ENCODE measurements at places on chromosomes 1 and 21.

- DNase-seq, result no peak
Measured at GRCh38 chr1:28269529-28269928, 10.2 kb downstream of the SESN2 start.

DNA sequence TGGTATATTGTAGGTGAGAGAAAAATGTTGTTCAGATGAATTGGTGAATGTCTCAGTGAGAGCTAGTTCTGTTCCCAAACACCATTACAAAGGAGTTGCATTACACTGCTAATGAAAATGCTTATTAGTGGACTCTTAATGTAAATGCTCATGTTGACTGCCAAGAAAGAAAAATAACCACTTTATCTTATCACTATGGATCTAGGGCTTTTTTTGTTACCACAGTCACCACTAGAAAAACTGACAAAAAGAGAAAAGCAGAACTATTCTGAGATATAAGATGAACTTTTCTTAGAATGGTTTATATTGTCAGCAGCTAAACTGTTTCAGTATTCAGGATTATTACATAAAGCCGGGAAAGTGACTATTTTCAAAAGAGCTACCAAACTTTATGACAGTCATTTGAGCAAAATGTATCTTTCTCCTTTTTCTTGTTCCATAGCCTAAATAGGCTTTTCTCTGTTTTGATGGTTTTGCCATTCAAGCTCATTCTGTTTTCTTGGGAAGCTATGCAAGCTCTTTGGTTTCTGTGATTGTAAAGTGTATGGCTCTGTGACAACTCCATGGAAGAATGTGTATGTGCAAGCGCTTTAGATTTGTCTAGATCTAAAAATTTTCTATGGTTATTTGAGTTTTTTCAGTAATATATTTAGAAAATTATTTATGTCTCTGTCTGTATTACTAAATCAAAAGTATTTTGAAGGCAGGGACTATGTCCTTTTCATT is 64.2 kb upstream of the DPH5 start:
- DNase-seq, result no peak

DNA sequence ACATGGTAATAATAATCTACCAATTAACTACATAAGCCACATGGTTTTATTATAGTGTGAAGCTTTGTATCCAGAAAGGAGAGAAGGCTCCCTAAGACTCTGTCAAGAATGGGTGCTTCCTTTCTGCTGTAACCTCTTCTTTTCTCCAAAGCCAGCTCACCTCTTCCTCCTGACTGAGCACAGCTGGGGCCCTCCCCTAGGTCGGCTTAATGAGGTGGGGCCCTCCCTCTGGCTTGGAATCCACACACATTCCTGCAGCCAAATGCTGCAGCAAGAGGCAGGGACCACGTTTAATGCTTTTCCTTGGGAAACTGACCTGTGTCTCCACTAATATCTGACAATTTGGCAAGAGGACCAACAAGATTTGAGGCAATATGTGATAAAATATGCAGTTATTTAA is 94.8 kb downstream of the DSCAM start:
- DNase-seq, result no peak

DNA sequence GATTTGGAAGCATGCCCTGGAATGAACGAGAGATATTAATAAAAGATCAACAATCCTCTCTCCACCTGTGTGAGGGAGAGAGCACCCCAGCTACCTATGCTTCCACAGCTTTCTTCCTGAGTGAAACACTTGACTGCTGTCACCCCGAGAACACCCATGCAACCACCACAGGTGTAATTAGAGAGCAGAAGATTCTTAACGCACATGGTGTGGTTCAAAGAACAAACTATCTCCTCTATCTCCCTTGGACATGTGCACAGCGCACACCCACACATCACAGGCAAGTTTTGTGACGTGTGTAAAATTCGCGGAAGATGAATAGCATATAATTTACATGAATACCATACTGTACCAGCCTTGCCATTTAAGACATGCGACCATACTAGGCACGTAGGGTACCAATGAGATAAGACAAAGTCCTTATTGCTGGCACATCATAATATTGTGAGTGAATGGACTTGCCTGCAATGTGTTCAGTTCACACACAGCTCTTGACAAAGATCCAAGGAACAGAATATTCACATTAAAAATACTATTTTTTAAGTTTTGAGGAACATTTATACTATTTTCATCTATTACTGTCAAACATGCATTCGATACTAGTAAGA is 11.6 kb downstream of the ERRFI1 start:
- no peak for DNase-seq

DNA sequence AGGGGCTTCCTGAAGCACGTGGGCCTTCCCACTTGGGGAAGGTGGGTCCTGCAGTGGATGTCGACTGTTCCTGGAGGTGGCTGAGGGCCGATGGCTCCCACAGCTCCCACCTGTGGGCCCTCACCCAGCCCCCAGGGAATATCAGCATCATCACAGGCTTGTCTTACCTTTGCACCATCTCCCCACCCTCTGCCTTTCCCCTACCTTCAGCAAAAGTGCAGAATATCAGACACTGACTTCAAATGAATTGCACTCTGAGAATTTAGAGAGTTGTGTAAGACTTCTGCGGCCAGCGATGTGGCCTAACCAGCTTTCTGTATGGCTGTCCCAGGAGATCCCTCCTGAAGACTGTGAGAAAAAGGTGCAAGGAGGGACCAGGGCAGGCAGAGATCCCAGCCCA is 105.4 kb downstream of the PRDM2 start:
- DNase-seq, result no peak

DNA sequence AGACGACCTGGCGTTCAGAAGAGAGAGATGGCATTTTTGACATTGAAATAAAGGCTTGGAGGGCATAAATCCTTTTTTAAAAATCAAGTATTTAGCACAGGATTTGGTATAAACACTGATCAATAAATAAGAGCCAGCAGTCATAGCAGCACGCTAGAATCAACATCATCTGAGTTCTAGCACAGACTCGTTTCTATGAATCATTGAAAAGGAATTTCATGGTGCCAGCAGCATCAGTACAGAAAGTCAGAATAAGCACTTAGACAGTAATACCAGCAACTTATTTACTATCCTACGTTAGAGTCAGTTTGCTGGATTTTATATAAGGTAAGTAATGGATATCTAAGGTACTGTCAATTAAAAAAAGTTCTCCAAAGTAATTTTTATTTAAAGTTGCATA is 119.3 kb downstream of the HLCS start:
- DNase-seq, result no peak

GRCh38 chr1:3530086-3530925 is 75.8 kb downstream of the ARHGEF16 start:
- no peak for DNase-seq

DNA sequence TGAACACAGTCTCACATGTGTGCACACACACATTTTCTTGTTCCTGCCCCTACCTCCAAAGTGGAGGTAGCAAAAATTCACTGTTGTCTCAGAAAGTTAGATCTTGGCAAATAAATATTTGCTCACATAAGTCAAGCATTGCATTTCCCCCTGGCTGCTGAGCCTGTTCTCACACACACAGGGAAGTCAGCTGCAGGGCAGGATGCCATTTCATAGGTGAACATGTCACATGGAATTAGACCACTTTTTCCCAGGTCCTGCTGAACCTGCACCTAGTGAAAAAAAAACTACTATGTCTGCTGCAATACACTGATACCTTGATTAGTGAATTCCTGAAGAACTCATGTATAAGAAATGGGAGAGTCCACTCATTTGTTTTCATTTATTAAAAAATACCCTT is 5.3 kb upstream of the CD55 start:
- no peak for DNase-seq

- no peak for DNase-seq
Measured at GRCh38 chr1:169115891-169116585, 9.5 kb downstream of the ATP1B1 start.

- no peak for DNase-seq
Measured at GRCh38 chr21:14686466-14687267, 140.6 kb upstream of the SAMSN1 start.

GRCh38 chr21:15098181-15098580 is 33.4 kb upstream of the NRIP1 start:
- no peak for DNase-seq

DNA sequence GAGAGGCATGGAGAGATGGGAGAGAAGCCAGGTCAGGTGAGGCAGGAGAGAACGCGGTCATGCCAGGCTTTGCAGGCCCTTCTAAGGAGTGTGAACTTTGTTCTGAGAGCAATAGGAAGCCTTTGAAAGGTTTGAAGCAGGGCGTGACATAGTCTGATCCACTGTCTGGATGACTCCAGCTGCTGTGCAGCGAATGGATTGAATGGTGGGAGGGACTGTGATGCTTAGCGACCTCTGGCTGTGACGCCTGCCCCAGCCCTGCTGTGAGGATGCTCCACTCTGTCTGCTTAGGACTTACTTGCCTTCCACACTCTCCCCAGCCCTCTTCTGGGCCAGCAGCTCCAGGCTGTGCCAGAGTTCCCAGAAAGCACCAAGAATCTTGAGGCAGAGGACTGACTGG is 41.8 kb upstream of the POU3F1 start:
- DNase-seq, result no peak

- no peak for DNase-seq
Measured at GRCh38 chr1:17561561-17561985, 22.1 kb downstream of the ARHGEF10L start.

DNA sequence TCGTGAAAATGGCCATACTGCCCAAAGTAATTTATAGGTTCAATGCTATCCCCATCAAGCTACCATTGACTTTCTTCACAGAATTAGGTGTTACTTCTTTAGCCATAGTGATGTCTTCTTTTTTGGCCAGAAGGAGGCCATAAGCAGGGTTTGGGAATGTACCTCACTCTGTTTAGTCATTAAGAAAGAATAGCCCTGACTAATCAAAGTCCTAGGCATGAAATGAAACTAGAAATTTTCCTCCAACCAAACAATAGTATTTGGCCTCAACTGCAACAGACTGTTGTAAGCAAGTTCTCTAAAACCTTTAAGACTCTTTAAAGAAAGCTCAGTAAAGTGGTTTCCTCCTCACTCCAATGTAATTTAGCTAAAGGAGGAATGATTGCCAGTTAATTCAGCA is 163.9 kb downstream of the AKT3 start:
- no peak for DNase-seq

- peak; percentile 65 for DNase-seq
Measured at GRCh38 chr1:152654110-152654509, 9.1 kb upstream of the LCE2D start.

- DNase-seq, result no peak
Measured at GRCh38 chr21:46294647-46295176, 8.6 kb downstream of the YBEY start.
